ENCODE measurements at places on chromosomes 4 and X. TPM values are rescaled to one million over a fixed set of nuclear protein-coding genes. Genes with fewer than 3 reads are reported as not detected.

The NALF2 gene
- total RNA-seq = 0.13 TPM

The AFF1 gene
- total RNA-seq = 105 TPM

The SMIM10L2A gene
- 0.45 TPM for total RNA-seq

- DNase-seq = no peak
- H3K4me3 ChIP-seq = no peak overlapping the region
- peaks cover 6% of the 10 kb centered on the region for H3K36me3 ChIP-seq
Measured at GRCh38 chr4:1376391-1376840, 29.4 kb downstream of the UVSSA start.

- DNase-seq = no peak
- no peak overlapping the region for H3K4me3 ChIP-seq
- H3K27me3 ChIP-seq = no peaks in the 10 kb centered on the region
Measured at GRCh38 chr4:150720973-150721518, 139.1 kb downstream of the MAB21L2 start.

Measured in T-helper 17 cell (primary cell).